ENCODE measurements at places on chromosomes 16 and 17.

DNA sequence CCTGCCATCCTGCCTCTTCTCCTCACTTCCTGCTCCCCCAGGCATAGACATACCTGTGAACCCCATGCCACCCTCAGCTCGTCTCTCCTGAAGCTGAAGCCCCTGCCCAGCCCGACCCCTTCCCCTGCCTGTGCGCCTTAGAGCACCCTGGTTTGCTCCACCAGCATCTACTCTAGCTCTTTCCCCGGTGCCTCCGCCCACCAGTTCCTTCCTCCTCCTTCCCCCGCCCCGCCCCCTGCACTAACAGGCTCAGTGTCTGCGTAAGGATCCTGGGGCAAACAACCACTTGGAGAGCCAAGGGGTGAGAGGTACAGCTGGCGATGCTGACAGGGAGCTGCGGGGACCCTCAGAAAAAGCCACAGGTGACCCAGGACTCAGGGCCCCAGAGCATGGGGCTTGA lies 1.9 kb downstream of the GPR142 start:
- DNase-seq = no peak

DNA sequence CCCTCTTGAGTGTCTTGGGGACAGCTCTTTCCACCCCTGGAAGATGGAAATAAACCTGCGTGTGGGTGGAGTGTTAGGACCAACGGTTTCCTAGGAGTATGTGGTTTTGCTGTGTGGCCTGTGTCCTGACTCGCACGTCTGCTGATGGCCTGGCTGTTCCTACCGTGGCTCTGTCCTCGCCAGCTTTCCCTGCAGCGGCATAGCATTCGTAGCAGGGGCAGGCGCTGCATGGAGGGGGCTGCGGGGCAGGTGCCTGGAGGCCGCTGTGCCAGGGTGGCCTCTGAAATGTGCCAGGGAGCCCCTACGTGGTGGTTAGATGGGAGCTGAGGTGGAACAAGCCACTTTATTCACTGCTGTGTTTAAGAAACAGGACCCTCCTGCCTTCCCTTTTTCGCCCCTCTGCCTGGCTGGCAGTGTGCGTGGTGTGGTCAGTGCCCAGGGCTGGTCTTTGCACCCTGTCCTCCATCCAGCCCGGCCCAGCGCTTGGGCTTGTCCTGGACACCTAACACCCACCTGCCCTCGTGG lies 10.6 kb downstream of the SLC16A3 start:
- no peak for DNase-seq

DNA sequence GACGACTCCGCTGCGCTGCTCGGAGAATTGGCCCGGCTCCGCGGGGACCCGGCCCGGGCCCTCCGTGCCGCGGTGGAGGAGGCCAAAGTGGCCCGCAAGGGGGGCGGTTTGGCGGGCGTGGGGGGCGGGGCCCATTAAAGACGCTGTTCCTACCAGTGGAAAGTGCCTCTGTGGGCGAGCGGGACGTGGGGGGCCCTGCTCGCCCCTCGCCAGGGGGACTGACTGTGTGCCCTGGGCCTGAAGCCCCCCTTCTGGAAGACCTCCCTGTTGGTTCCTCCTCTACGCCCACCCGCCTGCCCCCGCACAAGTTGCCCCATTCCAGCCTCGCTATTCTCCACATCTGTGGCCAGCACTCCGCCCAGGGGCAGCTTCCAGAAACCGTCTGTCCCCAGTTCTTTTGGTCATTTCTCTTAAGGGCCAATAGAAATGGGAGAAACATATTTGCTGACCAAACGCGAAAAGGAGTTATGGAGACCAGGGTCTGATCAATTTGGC lies 1.9 kb upstream of the FGF11 start:
- DNase-seq = no peak

DNA sequence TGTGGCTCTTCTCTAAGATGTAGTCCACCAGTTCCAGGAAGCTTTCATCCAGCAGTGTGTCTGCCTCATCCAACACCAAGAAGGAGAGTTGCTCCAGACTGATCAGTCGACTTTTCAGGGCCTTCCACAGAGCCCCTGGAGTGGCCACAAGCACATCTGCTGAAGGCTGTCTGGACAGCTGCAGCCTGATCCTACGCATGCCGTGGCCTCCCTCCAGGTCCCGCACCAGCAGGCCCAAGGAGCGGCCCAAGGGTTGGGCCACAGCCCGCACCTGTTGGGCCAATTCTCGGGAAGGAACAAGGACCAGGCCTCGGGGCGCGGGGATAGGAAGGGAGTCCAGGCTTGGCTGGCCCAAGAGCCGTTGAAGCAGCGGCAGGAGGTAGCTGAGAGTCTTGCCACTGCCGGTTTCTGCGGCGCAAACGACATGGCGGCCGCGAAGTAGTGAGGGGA lies 729 bp downstream of the DDX28 start:
- DNase-seq = no peak

DNA sequence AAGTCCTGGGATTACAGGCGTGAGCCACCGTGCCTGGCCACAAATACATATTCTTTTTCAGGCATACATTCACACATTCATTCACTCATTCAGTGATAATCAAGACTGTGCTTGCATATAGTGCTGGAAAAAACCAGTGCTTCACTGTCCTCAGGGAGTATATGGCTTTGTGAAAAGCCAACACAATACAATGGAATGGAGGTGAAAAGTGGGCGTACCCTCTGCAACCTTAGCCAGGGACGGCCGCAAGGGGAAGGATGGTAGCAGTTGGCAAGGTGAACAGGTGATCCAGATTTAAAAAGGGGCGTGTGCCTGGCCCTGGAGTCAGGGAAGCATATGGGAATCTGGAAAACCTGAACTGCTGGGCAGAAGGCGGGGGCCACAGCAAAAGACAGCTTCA lies 18.1 kb upstream of the GAN start:
- DNase-seq = no peak

DNA sequence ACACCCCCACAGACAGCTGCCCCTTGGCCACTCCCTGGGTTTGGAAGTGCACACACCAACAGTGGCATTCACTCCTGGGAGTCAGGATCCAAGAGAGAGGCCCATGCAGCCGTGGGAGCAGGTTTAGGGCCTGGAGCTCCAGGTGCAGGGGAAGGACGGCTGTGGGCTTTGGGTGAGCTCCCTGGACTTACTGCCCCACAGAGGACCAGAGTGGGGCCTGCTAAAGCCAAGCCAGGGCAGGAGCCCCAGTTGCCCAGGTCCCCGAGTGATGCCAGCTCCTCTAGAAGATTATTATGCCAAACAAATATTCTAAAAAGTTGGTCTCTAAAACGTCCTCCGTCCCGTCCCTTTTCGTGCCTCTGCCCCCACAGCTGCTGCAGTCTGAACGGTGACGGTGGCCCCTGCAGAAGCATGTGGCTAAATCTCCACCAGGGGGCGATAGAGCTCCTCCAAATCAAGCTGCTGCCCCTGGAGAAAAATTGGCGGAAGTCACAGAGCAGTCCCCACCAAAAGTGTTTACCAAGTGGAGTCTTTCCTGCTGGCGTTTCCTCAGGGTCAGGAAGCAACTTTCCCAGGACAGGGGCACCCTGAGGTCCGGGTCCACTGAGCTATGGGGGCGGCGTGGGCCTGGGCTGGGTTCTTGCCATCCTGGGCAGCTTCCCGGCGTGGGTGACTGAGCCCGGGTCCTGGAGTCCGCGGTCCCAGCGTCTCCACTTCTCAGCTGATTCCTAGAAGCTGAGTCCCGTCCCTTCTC lies 4.2 kb downstream of the ARMC7 start:
- DNase-seq = peak; percentile 96

DNA sequence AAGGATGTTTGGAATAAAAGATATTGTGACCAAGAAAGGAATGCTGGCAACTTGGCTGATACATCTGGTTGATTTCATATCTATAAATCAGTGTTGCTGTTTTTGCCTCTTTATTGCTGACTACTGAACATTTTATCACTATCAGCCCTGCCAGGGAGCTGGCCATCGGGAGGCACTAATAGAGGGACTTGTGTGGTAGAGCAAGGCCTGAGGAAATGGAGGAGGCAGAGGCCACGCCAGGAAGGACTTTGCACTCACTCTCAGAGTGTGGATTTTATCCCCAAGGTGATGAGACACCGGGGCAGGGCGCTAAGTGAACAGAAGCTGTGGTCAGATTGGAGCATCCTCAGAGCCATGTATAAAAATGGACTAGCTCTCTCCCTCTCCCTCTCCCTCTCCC lies 9.3 kb upstream of the CYB561 start:
- no peak for DNase-seq

DNA sequence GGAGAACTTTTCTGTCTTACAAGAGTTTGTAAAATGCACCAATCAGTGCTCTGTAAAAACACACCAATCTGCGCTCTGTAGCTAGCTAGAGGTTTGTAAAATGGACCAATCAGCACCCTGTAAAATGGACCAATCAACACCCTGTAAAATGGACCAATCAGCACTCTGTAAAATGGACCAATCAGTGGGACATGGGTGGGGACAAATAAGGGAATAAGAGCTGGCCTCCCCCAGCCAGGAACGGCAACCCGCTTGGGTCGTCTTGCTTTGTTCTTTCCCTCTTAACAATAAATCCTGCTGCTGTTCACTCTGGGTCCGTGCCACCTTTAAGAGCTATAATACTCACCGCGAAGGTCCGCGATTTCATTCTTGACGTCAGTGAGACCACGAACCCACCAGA lies 18.5 kb upstream of the KCNG4 start:
- DNase-seq = no peak

DNA sequence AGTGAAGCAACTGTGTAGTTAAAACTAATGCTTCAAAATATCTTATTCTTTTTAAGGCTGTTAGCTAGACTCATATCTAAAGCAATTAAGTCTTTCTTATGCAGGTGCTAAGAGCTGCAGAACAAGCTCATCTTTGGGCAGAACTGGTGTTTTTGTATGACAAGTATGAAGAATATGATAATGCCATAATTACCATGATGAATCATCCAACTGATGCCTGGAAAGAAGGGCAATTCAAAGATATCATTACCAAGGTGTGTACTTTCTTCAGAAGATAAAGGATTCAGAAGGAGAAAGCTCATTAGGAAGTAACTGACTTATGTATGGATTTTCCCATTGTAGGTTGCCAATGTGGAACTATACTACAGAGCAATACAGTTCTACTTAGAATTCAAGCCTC lies 23.9 kb downstream of the PTRH2 start:
- DNase-seq = no peak

DNA sequence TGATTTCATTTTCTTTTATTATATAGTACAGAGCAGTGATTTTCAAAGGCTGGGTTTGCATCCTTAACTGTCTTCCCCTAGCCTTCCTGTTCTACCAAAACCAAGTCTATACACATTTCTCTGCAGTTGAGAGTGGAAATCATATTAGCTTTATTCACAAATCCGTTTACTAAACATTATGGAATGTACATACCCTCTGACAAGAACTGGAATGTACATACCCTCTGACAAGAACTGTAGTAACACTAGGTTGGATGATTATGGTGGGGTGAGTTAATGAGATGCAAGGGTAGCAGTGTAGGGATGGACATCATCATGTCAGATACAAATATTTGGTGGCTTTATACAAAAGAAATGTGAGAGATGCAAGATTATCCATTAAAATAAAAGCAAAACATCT lies 154.8 kb downstream of the CYB561 start:
- no peak for DNase-seq

DNA sequence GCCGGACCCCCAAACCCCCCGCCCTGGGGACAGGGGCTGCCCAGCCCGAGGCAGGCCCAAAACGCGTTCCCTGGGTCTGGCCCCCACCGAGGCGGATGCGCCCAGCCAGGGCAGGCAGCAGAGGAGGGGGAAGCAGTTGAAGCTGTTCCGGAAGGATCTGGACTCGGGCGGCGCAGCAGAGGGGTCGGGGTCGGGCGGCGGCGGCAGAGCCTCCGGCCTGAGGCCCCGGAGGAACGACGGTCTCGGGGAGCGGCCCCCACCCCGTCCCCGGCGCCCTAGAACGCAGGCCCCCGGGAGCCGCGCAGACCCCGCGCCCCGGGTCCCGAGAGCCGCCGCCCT lies 22.9 kb upstream of the ZFPM1 start:
- DNase-seq = no peak

DNA sequence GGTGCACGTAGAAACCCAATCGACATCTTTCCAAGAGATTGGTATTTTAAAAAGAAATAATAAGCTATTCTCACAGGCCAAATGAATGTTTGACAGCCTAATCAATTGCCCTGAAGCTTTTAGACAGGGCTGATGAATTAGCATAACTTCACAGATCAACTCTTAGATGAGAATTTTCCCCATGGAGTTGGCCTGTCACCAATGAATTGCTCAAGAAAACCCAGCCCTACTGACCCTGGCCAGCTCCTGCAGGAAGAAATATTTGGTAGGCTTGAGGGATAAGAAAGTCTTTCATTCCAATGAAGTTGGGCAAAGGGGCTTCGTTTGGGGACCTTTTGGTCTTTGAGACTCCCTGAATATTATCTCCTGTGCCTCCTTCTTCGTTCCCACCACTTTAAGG lies 23.4 kb upstream of the SEC14L1 start:
- no peak for DNase-seq

DNA sequence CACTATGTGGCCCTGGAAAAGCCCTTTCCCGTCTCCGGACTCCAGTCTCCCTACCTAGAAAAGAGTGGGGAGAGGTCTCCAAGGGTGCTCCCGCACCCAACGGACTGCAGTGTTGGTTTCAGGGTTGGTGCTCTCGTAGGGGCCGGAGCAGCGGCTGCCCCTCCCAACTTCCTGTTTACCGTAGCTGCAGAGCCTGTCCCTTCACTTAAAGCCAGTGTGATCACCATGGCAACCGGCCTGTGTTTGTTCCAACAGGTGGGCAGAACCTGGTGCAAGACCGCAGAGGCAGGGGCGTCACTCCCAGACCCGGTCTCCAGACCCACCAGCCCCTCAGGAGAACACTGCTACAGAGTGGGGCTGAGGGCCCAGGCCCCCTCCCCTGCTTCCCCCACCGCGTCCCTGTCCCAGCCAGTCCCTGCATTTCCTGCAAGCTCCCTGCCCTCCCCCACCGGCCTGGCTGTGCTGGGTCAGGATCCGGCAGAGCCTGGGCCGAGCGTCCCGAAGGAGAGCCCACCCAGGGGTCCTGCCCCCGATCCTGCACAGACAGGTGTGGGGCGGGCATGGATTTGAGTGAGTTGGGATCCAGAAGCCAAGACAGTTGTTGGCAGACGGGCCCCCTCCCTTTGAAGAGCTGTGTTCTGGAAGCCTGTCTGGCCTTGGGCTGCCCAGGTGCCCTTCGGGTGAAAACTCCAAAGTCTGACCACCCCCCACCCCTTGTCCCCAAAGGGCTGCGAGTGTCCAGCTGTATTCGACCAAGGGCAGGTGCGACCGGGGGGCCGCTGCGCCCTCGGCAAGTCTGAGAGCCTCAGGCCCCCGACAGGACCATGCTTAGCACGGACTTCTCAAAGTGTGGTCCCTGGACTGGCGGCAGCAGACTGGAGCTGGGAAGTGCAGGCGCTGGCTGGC lies 1.5 kb upstream of the BAIAP3 start:
- no peak for DNase-seq
